Stimulated activated CD8-positive, alpha-beta memory T cell treated with anti-CD3 and anti-CD28 coated beads, Interleukin-2, amount 100 ng/mL, for 1 hour (primary cell): ENCODE measurements at places on chromosomes 7 and 10.

DNA sequence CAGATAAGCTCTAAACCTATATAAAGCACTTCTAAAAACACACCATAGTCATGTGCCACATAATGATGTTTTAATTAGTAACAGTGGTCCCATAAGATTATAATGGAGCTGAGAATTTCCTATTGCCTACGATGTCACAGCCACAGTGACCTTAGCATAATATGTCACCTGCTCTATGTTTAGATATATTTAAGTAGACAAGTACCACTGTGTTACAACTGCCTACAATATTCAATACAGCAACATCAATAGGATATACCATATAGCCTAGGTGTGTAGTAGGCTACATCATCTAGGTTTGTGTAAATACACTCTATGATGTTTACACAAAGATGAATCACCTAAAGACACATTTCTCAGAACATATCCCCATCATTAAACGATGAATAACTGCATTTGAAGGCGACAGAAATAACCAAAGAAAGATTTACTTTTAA lies 24.5 kb downstream of the GPR22 start:
- no peak for DNase-seq

DNA sequence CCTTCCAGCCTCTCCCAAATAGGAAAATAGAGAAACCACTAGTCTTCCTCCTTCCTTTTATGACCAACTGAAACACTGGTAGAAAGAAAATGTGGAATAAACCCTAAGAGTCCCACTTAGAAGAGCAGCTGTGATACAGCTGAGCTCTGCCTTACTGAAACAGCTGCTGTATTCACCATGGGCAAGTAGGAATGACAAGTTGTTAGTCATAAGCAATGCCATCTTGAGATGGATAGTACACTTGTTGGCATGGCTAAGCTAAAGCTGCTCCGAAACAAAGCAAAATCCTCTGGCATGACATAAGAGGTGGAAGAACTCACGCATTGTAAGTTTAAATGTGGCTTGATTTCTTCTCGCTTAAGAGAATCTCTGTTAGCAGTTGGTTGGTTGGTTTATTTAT lies 48.3 kb upstream of the TMEM236 start:
- DNase-seq: no peak

DNA sequence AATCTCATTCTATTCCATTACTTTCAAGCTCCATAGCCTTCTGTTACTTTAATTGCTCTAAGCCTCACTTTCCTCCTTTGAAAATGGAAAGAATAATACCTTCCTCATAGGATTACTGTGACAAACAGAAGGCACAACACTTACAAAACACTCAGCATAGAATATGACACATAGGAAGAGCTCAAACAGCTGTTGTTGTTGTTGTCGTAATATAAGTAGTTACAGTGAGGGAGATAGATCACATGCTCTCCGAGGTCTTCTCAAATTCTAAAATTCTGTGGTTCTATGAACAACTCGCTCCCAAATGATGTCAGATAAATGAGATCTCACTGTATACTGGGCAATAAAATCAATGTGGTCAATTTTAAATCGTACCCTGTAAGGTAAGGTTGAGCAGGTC lies 1049.3 kb upstream of the C7orf33 start:
- DNase-seq: no peak

GRCh38 chr7:35348611-35349400 lies 94.9 kb upstream of the TBX20 start:
- no peak for DNase-seq
